ENCODE measurements at places on chromosomes 7 and 10. TPM values are rescaled to one million over a fixed set of nuclear protein-coding genes. Genes with fewer than 3 reads are reported as not detected.

DNA sequence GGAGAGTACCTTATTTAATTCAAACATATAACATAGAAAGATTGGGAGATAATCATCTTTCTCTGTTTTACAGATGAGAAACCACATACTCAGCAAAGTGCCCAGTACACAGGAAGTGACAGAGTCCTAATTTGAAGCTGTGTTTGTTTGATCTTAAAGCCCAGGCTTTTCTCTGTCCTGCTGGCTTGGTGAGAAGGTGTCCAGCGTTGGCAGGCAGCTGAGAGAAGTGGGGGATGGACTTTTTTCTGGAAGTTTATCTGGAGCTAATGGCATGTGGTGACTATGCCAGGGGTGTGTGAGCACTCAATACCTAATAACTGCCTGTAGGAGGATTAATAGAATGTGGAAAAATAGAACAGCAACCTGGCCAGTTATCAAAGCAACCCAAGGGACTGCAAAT is 60.8 kb downstream of the NPSR1 start:
- no peak for DNase-seq

GRCh38 chr10:52048051-52048450 is 266.0 kb upstream of the DKK1 start:
- no peak for DNase-seq

The MPP7 gene
- 37.4 TPM for total RNA-seq

GRCh38 chr10:132938472-132939339 is 3.7 kb downstream of the CFAP46 start:
- DNase-seq: no peak

The STOX1 gene
- 1.3 TPM for total RNA-seq

The MMD2 gene
- not detected for total RNA-seq

- DNase-seq: no peak
Measured at GRCh38 chr7:129859183-129859582, 93.6 kb downstream of the UBE2H start.

DNA sequence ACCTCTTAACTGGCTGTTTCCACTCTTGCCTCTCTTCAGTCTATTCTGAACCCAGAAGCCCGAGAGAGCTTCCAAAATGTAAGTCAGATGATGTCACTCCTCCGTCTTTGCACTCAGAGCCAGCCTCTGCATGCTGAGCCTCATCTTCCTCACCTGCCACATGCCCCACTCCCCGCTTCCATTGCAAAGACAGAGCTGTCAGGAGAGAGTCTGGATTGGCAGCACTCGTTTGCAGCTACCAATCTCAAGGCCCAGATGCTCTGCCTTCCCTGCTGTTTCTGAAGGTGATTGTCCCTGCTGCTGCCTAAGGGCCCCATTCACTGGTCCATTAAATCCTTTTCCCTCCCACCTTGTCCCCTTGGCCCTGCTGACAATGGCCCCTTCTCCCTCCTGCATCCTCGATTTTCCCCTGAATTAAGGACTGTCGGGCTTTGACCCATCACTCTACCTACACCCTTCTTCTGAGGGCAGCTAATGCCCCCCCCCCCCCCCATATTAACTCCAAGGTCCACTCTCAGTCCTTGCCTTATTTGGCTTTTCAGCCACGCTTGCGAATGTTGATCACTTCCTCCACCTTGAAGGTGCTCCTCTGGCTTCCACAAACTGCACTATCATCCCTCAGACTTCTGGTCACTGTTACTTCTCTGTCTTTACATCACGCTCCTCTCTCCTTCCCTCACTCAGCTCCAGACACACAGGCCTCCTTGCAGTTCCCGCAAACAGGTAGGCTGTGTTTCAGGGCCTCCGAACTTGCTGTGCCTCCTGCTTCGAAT is 98.5 kb downstream of the CHN2 start:
- DNase-seq: no peak

- DNase-seq: no peak
Measured at GRCh38 chr7:57370066-57370738, 79.8 kb upstream of the ZNF716 start.

- DNase-seq: no peak
Measured at GRCh38 chr7:110698576-110698975, 392.4 kb upstream of the LRRN3 start.

- DNase-seq: no peak
Measured at GRCh38 chr7:34451923-34452322, 206.1 kb upstream of the NPSR1 start.

The GIMAP2 gene
- total RNA-seq: not detected

- DNase-seq: no peak
Measured at GRCh38 chr7:19203686-19204085, 58.5 kb upstream of the FERD3L start.

The LIPJ gene
- total RNA-seq: not detected

DNA sequence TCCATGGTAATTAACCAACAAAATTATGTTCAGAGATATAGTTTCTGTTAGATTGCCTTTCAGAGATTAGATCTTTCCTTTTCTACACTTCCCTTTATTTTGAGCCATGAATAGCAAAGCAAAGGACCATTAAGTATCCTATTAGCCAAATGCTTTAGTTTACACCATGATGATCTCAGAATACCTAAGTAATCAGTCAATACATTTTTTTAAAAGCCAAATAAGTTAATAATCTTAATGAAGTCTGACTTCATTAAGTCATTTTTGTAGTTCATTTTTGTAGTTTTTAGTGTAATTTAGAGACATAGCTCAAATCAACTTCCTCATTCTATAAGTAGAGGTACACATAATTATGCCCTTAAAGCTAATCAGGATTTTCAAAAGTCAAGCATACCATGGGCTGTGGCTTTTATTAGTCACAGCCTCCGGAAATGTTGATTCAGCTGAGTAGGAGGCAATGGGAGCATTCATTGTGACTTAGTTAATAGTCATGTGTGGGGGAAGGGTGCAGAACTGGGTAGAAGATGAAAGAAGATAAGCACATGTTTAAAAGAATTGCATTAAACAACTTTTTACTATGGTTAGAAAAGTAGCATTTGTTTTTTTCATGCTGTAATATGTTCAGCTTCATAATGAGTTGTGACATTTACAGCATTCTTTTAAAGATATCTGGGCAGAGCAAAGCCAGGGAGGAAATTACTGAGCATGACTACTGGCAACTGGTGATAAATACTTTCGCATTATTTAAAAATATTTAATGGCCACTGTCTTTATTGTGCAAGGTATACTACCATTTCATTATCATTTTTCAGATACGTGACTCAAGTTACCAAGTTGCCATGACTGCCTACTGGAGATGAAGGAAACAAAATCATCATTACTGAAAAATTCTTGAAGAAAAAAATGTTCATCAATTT is 57.3 kb upstream of the CCDC71L start:
- no peak for DNase-seq

DNA sequence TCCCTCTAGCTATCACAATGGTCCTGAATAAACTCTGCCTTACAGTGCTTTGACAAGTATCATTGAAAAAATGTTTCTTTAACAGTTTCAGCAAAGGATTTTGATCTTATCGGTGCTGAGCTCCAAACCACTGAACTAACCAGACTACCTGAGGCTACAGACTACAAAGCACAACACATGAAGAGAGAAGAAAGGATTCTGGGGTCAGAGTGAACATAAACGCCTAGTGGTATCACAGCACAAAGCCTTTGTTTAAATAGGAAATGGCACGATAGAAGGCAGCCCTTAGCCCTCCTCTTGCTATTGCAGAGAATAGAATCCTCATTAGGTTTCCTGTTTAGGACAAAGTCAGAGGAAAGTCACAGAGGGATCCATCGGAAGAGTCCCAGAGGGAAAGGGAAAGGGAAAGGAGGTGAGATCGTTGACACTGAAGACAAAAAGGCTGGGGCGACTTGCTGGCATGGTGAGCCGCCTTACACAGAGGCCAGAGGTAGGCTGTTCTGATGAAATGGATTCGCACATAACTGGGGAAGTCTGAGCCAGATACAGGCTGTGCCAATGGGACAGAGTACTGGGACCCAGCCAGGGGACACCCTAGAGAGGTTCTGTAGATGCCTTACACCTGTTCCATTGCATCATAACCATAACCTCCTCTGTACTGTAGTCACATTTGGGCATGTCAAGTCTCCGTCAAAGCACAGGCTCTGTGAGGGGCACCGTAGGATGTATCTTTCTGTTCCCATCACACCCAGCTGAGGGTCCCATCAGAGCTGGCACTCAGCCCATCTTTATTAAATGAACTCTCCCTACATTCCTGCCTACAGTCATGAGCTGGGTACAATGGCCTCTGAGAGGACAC is 71.5 kb downstream of the XPNPEP1 start:
- no peak for DNase-seq

DNA sequence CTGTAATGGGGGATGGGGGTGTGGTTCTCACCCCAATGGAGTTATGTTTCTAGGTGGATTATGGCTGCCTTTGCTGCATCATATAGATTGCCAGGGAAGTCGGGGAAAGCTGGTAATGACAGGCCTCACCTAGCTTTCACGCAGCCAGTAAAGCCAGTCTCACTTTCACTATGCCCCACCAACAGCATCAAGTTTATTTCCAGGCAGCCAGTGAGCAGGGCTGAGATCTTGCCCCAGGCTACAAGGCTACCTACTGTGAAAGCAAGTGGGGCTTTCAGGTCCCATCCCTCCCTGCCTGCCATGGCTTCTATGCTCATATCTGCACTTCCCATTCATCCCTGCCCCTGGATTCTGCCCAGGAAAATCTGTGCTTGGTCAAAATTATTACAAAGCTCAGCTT is 61.7 kb upstream of the NXPH1 start:
- DNase-seq: no peak

Measured in osteocyte (in vitro differentiated cells).